T-helper 2 cell (primary cell): ENCODE measurements at places on chromosomes 4 and X.
A peak's percentile ranks its signal among the peaks of the same experiment; 100 is the strongest.

DNA sequence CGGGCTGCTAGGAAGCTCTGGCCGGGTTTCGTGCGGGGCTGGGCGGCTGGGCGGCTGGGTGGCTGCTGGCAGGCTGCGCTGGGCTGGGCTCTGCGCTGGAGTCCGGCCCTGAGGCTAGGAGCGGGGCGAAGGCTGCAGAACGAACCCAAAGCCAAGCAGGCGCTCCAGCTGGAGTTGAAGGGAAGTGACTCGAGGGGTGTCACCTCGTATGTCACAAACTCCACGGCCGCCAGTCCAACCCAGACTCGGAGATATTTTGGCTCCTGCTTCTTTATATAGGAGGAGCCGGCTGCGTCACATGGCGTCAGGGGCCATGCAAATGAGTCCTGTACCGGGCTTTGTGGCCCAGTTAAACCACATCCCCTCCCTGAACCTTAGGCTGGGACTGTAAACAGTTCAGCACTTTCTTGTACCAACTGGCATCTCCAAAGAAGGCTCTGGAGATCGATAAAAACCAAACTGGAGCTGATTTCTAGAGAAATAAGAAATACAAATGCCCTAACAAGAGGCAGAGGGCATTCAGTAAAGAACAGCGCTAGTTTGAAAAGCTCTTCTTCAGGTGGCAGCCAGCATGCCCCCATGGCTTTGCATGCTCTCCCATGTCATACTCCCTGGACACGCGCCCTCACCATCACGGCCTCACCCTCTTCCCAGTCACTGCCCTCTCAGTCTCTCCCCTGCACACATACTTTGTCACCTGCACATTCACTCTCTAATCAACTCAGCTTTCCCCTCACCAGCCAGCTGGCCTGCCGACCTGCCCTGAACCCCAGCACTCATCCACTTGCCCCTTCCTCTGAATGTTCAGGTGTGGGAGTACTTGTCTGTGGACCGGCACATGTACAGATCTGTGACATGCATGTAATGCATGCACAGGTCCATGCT lies 58.5 kb downstream of the TSC22D3 start:
- peak; percentile 91 for DNase-seq

DNA sequence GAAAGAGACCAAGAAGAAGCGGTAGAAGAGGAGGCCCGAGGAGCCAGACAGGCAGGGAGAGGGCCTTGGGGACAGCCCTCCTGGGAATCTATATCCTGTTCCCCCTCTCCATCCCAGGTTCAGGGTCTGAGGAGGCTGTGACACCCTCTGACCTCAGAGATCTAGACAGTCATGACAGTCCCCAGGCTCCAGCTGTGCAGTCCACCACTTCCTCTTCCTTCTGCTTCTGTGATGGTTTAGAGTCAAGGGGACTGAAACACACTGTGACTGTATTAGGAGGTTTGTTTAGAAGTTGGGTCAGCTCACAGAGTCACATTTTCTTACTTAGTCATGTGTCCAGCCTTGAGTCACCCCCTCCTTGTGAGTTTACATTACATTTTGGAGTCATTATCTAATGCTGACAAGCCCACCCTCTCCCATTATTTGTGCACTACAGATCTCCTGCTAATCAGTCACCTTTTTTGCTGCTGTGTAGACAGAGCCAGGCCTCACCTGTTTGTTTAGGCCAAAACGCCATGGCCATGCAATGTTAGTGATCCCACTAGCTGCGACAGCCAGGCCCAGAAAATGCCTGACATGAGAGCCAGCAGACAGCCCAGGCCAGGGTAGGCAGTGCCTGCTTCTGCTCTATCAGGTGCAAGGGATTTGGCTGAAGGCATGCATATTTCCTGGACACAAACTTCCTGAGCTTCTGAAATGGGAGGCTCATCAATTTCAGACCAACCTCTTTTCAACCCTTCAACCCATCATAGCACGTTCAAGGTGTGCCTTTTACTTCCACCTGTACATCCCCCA lies 26.0 kb downstream of the MANBA start:
- peak; percentile 74 for DNase-seq

GRCh38 chr4:6019316-6020263 lies 1.4 kb upstream of the C4orf50 start:
- no peak for DNase-seq

DNA sequence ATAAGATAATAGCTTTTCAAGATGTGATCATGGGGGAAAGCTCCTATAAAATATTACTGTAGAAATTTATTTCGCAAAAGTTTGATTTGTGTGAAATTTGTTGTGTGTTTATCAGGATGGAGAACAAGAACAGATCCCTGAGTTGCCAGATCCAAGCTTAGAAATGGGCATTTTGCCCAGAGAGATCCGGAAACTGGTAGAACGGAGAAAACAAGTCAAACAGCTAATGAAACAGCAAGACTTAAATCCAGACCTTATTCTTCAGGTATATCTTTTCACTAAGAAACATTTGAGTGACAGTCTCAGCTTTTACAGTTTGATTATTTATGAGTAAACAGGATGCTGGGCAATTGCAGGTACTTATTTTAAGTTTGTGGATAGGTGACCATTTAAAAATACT lies 54.5 kb downstream of the POLA1 start:
- no peak for DNase-seq

- DNase-seq = no peak
Measured at GRCh38 chr4:40987151-40987550, 227.2 kb downstream of the APBB2 start.

GRCh38 chr4:113564493-113564892 lies 197.0 kb downstream of the CAMK2D start:
- DNase-seq = no peak

- DNase-seq = peak; percentile 60
Measured at GRCh38 chr4:176792326-176793059, at the start of gene VEGFC. Gene VEGFC (minus strand): TSS chr4:176792922. CDS start chr4:176792311, 611 bp downstream.
